Fibroblast of gingiva (primary cell): ENCODE measurements at places on chromosomes 4 and X.

DNA sequence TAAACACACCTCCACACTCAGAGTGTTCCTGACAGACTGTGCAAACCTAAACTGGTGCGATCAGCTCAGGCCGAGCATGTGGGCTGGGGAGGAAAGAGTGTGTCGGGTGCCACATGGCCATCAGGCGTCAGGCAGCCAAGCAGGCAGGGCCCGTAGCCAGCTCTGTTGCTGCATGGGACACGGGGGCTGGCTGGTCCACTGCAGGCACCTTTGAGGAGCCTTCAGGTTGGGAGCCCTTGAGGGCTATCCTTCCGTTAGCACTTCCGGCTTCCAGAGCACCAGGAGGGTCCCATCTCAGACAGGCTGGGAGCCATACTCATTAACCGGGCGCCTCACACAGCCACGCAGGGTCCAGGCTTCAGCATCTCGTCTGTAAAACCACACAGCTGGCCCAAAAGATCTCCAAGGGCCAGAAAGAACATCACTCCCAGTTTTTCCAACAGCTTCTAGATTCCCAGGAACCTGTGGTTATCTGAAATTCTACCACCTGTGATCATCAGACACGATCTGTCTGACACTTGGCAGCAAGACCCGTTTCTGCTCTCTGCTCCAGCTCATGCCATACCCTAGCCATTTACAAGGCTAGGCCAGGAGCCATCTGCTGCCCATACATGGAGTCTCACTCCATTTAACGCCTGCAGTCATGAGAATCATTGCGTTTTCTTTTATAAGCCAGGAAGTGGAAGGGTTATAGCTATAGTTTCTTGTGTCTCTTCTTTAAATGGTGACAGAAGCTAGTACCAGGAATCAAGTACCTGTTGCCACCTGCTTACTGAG lies 87.5 kb downstream of the NSUN7 start:
- no peak for DNase-seq

DNA sequence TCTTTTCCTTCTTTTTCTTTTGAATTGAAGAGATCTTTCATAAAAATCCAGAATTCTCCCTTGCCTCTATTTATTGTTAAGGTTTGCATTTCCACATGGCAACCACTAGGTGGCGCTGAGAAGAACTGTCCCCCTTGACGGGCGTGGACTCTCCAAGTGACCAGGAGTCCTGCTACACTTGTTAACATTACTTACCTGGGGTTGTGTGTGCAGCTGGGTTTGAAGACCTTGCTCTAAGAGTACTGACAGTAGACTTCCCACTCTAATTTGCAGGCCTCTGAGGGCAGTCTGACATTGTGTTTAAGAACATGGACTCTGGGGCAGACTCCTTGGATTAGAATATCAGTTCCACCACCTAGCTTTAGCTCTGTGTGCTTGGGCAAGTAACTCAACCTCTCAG lies 52.8 kb downstream of the GPRIN3 start:
- DNase-seq, result peak; percentile 5

DNA sequence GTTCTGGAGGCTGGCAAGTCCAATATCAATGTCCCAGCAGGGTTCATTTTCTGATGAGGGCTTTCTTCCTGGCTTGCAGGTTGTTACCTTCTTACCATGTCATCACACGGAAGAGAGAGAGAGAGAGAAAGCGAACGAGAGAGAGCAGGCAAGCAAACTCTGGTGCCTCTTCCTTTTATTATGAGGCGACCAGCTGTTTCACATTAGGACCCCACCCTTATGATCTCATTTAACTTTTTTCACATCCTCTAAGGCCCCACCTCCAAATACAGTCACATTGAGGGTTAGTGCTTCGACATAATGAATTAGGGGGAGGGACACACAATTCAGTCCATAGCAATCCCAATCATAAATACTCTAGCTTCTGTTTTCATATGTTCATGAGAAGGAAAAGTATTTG lies 10.6 kb upstream of the GPR174 start:
- no peak for DNase-seq

GRCh38 chrX:38225093-38225492 lies 4.4 kb upstream of the SRPX start:
- DNase-seq, result no peak

GRCh38 chr4:183960046-183960420 lies 54.9 kb downstream of the STOX2 start:
- no peak for DNase-seq

GRCh38 chr4:16896881-16897750 lies 1.3 kb downstream of the LDB2 start:
- DNase-seq, result peak; percentile 49

GRCh38 chrX:8841911-8842310 lies 40.7 kb upstream of the FAM9A start:
- DNase-seq, result no peak

DNA sequence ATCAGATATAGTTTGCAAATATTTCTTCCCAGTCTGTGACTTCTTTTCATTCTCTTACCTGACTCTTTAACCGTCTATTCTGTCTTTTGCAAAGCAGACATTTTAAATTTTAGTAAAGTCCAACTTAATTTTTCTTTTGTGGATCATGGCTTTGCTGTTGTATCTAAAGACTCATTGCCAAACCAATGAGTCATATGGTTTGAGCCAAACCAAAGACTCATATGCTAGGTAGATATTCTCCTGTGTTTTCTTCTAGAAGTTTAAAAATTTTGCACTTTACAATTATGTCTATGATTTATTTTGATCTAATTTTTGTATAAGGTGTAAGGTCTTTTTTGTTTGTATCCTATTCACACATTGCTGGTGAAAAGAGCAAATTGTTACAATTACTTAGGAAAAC lies 446.8 kb downstream of the ANKRD50 start:
- DNase-seq, result no peak

DNA sequence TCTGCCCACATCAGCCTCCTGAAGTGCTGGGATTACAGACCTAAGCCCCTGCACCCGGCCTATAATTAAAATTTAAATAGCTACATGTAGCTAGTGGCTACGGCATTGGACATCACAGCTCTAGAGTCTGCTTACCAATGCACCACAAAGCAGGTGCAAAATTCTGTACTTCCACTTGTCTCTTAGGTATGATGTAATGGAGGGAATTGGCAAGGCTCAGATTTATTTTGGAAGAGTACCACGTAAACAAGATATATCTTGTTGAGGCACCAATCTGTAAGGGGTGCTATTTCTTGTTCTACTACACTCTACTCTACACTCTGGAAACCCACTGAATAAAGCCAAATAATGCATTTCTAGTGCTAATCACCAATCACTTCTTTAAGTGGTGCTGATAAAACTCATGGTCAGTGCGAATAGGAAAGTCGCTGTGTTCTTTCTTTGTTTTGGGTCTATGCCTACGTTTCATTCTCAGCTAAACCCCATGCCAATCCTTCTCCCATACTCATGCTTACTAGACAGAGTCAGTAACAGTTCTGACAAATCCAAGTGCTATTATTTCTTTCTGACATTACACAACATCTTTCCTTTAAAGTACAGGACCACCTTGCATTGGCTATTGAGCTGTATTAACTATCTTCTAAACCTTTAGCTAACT lies 92.3 kb downstream of the GC start:
- DNase-seq, result no peak

DNA sequence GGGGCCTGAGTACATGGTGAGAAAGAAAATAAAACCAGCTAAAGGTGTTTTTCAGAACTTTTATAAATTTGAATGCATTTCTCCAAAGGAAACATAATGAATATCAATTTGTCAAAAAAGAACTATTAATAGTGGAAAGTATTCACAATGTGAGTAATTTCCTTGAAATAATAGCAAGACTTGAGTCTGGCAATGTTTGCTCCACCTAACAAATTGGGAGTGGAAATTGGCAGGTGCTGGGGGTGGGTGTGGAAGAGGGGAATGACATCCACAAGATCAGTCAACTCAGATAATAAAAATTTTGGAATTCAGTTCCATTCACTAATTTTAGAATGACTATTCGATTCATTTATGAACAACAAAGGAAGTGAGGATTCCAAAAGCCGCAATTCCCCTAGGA lies 884.8 kb upstream of the SLIT2 start:
- DNase-seq, result no peak

DNA sequence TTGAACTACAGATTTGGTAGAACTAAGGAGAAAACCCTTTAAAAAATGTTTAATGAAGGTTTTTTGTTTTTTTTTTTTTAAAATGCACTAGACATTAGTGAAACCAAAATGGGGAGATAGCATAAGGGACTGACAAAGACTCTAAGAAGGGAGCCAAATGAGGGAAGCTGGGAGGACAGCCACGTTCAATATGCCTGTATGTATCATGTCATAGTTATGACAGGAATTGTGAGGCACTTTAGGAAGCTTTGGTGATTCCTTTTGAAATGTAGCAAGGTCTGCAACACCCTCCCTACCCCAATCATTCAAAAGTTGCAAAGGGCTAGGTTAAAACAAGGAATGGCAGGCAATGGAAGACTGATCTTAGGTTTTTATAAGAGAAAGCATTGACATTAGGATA lies 526.0 kb downstream of the TLL1 start:
- no peak for DNase-seq

- no peak for DNase-seq
These were observed 397.2 kb downstream of the FAM47B start for GRCh38 chrX:35339796-35340195.

DNA sequence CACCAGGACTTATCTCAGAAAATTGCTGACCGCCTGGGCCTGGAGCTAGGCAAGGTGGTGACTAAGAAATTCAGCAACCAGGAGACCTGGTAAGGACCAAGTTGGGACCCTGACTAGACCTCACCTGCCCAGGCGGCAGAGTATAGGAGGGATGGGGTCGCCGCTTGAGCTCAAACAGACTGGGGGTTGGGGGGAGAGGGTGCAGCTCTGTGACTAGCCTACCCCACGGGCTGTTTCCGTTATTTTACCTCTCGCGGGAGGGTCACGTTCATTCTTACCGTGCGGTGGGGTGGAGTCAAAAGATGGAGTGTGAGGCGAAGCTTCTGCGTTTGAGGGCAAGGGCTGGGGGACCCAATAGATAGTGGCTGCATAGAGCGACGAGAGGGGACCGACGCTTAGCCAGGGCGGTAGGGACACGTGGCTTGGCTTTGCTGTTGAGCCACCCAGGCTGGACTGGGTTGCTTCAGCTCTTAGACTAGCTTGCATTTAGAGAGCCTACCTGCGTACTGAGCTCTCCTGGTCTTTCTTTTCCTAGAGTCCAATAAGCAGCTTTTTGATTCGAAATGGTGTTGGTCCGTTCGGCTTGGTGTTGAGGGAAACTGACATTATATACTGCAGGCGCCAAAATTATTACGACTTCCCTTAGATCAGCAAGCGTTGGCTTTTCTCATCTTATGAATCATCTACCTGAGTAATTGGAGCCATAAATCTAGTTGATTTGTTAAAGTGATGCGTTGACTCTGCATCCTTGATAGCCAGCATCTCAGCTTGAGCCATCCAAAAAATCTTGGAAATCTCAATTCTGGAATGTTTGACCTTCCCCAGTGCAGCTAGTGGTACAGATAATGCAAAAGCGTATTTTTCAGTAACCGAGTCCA lies 591 bp downstream of the PRPS1 start:
- peak; percentile 1 for DNase-seq

- no peak for DNase-seq
These were observed 123.9 kb downstream of the LHFPL1 start for GRCh38 chrX:112555831-112556230.

DNA sequence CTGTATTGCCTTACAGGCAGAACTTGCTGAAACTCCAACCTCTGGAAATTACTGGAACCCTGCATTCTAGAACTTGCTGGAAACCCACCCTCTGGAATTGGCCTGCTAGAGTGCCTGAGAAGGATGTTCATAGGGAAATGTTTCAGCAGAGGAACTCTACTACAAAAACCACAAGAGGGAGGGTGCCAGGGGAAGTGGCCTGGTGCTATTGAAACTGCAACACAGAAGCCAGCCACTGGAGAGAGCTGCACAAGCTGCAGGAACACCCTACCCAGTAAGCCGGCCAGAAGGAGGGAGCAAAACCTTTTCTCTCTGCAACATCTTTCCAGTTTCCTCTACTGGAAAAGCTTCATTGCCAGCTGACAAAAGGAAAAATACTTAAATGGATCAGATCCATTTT lies 2.5 kb upstream of the BRWD3 start:
- peak; percentile 13 for DNase-seq

- no peak for DNase-seq
These were observed 9.1 kb downstream of the SLIT2 start for GRCh38 chr4:20260821-20261220.
